Activated naive CD8-positive, alpha-beta T cell treated with anti-CD3 and anti-CD28 coated beads, Interleukin-2, amount 10 ng/mL, durations not matched to agents 7 days and 5 days (primary cell): ENCODE measurements at places on chromosomes 1 and 21.
A peak's percentile ranks its signal among the peaks of the same experiment; 100 is the strongest.

- peaks cover 3% of the 10 kb centered on the region for H3K27me3 ChIP-seq
- H3K4me1 ChIP-seq: no peaks in the 10 kb centered on the region
These were observed 367.2 kb downstream of the USP25 start for GRCh38 chr21:16096988-16097387.

- no peak overlapping the region for H3K4me3 ChIP-seq
- no peaks in the 10 kb centered on the region for H3K4me1 ChIP-seq
- H3K36me3 ChIP-seq: no peaks in the 10 kb centered on the region
These were observed 126.9 kb upstream of the SLC35F3 start for GRCh38 chr1:233777566-233777965.

- no peaks in the 10 kb centered on the region for H3K27me3 ChIP-seq
- DNase-seq: no peak
- peak overlapping the region; percentile 67 for H3K27ac ChIP-seq
- peak overlapping the region; percentile 25 for H3K4me3 ChIP-seq
These were observed 67.6 kb upstream of the SDC3 start for GRCh38 chr1:30976143-30976542.

DNA sequence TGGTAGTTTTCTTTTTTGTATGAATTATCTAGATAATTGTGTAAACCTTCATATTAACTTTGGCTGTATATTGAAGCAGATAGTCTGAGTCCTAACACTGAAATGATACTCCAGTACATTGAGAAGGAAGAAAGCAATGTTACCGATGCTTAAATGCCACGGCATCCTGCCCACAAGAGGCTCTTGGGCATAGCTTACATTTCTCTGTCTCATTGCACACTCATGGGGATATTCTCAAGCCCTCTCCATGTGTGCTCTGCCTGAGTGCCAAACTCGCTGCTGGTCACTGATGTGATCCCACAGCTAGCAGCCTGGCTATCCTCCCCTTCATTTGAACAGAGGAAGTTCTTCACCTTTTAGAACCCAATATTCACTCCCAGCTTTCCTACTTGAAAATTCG, 179.4 kb downstream of the TGFB2 start:
- H3K27ac ChIP-seq: no peak overlapping the region
- H3K36me3 ChIP-seq: no peaks in the 10 kb centered on the region
- H3K4me3 ChIP-seq: no peak overlapping the region
- H3K27me3 ChIP-seq: peaks cover 18% of the 10 kb centered on the region
- DNase-seq: no peak
- H3K4me1 ChIP-seq: no peaks in the 10 kb centered on the region

DNA sequence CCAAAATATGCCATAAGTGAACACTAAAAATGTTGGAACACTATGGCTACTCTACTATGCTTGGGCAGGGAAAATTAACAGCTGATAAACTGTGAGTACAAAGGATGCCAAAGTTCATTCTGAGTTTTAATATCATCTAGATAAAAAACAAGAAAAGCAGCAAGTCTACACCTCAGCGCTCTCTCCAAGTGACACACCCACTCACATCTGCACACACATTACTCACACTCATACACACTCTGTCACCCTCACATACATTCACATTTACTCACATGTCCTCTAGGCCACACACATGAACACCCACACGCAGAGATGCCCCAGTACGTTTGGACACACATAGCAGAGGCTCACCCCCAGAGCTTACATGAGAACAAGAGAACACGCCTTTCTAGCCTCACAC, 87.3 kb upstream of the RAB4A start:
- no peak overlapping the region for H3K4me3 ChIP-seq
- H3K27ac ChIP-seq: no peak overlapping the region
- peaks cover 16% of the 10 kb centered on the region for H3K4me1 ChIP-seq

- no peaks in the 10 kb centered on the region for H3K36me3 ChIP-seq
- no peak overlapping the region for H3K4me3 ChIP-seq
- H3K27ac ChIP-seq: no peak overlapping the region
- no peak for DNase-seq
These were observed 16.8 kb downstream of the LAMC1 start for GRCh38 chr1:183039985-183040447.

GRCh38 chr1:67609577-67610341, 75.2 kb upstream of the GADD45A start:
- no peaks in the 10 kb centered on the region for H3K36me3 ChIP-seq
- DNase-seq: no peak
- H3K27ac ChIP-seq: no peak overlapping the region
- H3K4me1 ChIP-seq: peaks cover 9% of the 10 kb centered on the region

DNA sequence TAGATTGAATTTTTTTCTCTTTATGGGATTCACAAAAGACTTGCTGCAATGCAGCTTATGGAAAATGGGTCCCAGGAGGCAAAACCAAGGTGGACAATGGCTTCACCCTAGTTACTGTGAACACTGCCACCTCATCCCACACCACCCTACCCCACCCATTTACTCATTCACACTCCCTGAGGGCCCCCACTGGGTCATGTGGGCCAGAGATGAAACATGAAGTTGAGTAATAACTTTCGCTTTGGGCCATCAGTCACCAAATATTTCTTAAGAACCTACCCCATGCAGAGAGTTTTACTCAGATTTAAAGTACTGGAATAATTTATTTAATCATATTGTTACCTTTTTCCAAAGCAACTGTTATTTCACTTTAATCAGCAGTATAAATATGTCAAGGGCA, 191.8 kb downstream of the TPR start:
- no peaks in the 10 kb centered on the region for H3K36me3 ChIP-seq
- no peak overlapping the region for H3K27ac ChIP-seq

DNA sequence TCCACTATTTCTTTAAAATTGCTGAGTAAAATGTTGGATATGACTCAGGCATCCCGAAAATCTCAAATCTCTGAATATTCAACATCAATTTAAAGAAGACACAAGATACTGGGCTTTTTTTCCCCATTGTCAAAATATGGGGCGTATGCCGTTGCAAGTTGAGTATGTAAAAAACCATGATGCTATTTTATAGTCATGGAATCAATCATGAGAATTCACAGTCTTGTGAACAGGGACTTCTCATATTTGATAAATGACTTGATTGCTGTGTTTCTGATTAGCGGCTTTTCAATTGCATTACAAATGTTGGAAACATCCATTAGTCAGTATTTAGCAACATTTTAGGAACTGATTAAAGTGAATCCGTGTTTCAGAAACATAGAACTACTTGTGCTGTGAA, 45.3 kb downstream of the SETD4 start:
- H3K4me3 ChIP-seq: no peak overlapping the region
- no peaks in the 10 kb centered on the region for H3K4me1 ChIP-seq
- H3K36me3 ChIP-seq: no peaks in the 10 kb centered on the region

DNA sequence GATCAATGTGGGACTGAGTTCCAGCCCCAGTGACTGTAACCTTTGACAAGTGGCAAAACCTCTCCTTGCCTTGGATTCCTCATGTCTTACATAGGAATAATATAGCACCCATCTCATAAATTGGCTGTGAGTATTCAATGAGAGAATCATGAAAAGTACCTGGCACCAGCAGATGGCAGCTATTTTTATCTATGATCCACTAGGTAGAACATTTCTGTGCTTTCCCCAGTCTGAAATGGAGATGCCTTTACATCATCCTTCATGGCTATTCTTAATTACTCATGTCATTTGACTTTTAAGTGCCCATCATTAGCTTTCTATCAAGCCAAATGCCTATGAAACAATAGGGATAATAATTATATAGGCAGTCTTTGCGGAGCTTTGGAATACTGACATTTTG, 130.1 kb downstream of the TGFB2 start:
- H3K27ac ChIP-seq: no peak overlapping the region
- H3K4me3 ChIP-seq: no peak overlapping the region
- H3K4me1 ChIP-seq: peaks cover 11% of the 10 kb centered on the region
- no peak for DNase-seq
- no peaks in the 10 kb centered on the region for H3K36me3 ChIP-seq

DNA sequence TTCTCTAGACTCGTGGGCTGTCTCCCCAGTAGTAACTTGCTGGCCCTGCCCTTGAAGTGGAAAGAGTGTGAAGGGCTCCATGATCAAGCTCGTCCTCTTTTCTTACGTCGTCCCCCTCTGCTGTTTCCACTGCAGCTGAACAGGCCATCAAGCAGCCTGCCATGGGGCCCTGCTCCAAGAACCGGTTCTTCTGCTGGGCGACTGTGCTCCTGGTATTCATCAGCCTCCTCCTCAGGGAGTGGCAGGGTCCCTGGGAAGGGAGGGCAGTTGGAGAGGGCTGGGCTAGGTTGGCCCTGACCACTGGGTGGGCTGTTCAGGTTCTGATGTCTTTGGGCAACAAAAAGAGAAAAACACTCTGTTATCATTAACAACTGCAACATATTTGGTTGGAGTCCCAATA, 151.5 kb downstream of the FCRL5 start:
- DNase-seq: no peak
- no peak overlapping the region for H3K4me3 ChIP-seq
- peaks cover 51% of the 10 kb centered on the region for H3K27me3 ChIP-seq
- no peak overlapping the region for H3K27ac ChIP-seq
- H3K36me3 ChIP-seq: no peaks in the 10 kb centered on the region

DNA sequence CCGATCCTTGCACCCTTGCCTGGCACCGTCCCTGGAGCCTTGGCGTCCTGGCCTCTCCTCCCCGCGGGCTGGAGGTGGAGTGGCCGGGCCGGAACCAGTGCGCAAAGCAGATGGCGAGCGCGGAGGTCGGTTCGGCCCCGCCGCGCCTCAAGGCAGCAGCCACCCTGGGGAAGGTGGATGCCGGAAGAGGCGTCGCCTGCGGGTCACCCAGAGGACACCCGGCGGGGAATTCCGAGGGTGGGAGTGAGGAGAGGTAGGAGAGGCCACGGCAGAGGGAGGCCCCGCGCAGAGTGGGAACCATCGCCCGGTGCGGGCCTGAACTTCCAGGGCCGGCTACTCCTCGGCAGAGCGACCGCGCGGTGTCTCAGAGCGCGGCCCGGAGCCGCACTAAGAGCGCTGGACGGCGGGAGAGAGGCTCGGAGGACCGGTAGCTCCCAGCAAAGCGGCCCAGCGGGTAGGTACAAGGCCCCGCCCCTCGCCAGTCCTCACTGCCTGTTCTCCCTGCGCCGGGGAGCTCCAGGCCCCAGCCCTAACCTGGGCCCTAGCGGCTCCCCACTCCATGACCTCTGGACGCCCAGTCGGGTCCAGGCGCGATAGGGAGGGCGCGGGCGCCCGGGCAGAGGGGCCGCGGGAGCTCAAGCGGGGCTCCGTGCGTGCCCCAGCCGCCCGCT, at the start of gene RNF207:
Gene RNF207, plus strand, starts transcription at position 271 of the 671 bp plus-strand sequence. CDS start 417 bp downstream, outside the sequence.
- H3K4me3 ChIP-seq: peak within 1 kb of the TSS; percentile 72
- H3K36me3 ChIP-seq: no peaks in the 10 kb centered on the region
- DNase-seq: peak; percentile 66

- H3K4me3 ChIP-seq: peak within 1 kb of the TSS; percentile 35
- no peaks in the 10 kb centered on the region for H3K27me3 ChIP-seq
- peaks cover 32% of the 10 kb centered on the region for H3K4me1 ChIP-seq
- H3K36me3 ChIP-seq: peaks cover 2% of the 10 kb centered on the region
- DNase-seq: no peak
- peak within 1 kb of the TSS; percentile 58 for H3K27ac ChIP-seq
These were observed at the start of gene APOBEC4 for GRCh38 chr1:183652547-183653461. Gene APOBEC4, minus strand, starts transcription at chr1:183653316. Its CDS starts 4,535 bp downstream, at chr1:183648781.

- H3K27ac ChIP-seq: peak overlapping the region; percentile 81
- H3K36me3 ChIP-seq: peaks cover 21% of the 10 kb centered on the region
- peaks cover 35% of the 10 kb centered on the region for H3K4me1 ChIP-seq
- peak overlapping the region; percentile 62 for H3K4me3 ChIP-seq
These were observed 10.8 kb downstream of the SLC37A1 start for GRCh38 chr21:42524341-42525028.

- H3K36me3 ChIP-seq: no peaks in the 10 kb centered on the region
- H3K27me3 ChIP-seq: peaks cover 9% of the 10 kb centered on the region
- DNase-seq: no peak
- no peaks in the 10 kb centered on the region for H3K4me1 ChIP-seq
- no peak overlapping the region for H3K4me3 ChIP-seq
These were observed 34.2 kb downstream of the CNIH3 start for GRCh38 chr1:224650290-224650689.

DNA sequence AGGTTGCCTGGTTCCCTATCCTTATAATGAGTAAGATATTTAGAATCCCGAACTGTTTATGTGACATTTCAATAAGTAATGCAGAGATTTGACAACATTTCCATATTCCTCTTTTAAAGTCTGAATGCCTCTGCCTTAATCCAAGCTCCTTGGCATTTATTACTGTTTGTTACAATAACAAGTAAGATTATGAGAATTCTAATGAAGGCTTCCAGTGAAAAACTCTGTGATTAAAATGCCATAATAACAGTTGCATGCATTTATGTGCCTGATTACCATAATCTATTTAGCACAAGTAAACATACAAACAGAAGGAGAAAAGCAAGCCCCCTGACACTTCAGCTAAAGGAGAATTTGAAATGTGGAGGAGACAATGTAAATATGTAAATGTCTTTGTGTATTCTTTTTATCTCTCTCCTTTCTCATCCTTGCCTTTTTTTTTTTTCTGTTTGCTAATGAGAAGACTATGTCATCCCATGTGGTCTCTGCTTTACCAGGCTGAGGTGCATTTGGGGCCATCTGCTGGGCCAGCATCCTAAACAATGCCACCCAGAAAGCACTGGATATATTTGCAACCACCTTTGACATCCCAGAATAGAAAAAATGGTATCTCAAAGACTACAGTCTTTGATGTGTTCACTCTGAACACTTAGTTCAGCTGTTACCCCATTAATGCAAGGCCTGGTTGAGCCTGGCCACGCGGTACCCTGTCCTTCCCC, 17.2 kb upstream of the OLIG2 start:
- DNase-seq: no peak
- H3K4me3 ChIP-seq: no peak overlapping the region
- no peaks in the 10 kb centered on the region for H3K4me1 ChIP-seq
- no peaks in the 10 kb centered on the region for H3K36me3 ChIP-seq

- no peaks in the 10 kb centered on the region for H3K4me1 ChIP-seq
- H3K4me3 ChIP-seq: no peak overlapping the region
- H3K27me3 ChIP-seq: no peaks in the 10 kb centered on the region
- DNase-seq: no peak
- H3K27ac ChIP-seq: no peak overlapping the region
These were observed 27.6 kb upstream of the CNN3 start for GRCh38 chr1:94954263-94955220.

DNA sequence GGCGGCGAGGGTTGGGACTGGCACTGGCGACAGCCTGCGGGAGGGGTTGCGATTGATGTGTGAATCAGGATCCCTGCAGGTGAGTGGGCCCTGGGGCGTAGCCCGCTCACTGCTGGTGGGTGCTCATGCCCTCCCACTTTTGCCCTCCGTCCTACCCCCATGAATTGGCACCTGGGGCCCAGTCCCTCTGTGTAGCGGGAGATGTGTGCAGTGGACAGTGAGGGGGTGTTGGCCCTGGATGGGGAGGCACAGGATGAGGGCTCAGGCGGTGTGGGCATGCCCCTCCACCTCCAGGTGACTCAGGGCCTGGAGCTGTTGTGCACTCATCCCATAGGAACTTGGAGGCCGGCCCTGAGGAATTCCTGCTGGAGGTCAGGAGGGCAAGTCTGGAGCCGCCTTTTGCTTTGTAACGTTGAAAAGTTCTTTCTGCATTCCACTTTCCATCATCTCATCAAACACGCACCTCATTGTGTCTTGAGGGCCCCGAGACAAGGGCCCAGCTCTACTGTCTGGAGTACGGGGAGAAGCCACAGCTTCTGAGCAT, 3.0 kb downstream of the PEAR1 start:
- peaks cover 44% of the 10 kb centered on the region for H3K27me3 ChIP-seq
- peaks cover 1% of the 10 kb centered on the region for H3K36me3 ChIP-seq
- H3K27ac ChIP-seq: peak overlapping the region; percentile 86
- H3K4me1 ChIP-seq: peaks cover 20% of the 10 kb centered on the region
